Stimulated activated CD4-positive, alpha-beta T cell treated with anti-CD3 and anti-CD28 coated beads, Interleukin-1b, Interleukin-23, amount 100 ng/mL, for 1 hour (primary cell): ENCODE measurements at places on chromosomes 1 and 21.

- DNase-seq: no peak
Measured at GRCh38 chr1:165152727-165153126, 203.8 kb downstream of the LMX1A start.

DNA sequence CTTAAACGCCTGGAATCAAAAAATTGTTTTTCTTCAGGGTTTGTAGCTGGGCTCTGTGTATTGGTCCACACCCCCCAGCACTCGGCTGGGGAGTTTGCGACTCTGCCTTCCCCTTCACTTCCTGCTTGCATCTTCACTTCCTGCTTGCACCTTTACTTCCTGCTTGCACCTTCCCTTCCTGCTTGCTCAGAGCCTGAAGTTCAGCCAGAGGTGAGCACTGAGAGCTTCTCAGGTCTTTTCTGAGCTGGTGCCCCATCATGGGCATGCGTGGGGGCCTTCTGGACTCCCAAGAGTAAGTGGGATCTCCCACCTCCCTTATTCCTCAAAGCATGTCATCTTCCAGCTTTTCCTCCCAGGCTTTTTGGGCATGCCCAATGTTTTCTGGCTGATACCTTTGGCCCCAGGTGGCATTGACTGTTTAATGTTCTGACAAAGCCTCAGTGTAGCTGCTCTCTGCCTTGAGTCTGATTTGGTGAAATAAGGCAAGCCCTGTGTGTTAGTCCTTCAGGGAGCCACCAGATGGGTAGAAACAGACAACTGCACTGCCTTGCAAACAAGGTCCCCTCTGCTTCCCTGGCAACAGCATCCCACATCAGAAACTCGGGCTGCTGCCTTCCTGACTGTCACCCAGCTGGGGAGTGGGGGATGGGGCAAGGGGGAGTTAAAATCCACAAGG, 3.5 kb downstream of the KRTAP10-2 start:
- no peak for DNase-seq

DNA sequence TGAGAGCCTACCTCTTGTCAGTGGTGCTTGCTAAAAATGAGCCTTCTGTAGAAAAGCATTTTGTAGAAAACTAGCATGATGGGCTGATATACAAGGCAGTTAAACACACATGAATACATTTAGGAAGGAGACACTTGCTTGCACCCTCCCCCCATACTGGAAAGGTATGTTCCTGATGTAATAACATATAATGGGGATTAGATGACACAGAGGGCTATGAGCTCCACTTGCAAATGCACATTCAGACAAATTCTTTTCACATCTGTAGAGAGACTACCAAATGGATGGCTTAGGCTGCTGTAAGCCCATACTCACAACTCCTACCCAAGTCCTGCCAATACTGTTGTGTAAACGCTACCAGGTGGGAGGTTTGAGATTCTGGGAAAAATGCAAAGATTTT, 634.0 kb downstream of the SMYD3 start:
- no peak for DNase-seq

GRCh38 chr1:11448373-11449099, 30.4 kb upstream of the DISP3 start:
- no peak for DNase-seq

- DNase-seq: no peak
Measured at GRCh38 chr1:239247285-239247684, 139.1 kb upstream of the CHRM3 start.

DNA sequence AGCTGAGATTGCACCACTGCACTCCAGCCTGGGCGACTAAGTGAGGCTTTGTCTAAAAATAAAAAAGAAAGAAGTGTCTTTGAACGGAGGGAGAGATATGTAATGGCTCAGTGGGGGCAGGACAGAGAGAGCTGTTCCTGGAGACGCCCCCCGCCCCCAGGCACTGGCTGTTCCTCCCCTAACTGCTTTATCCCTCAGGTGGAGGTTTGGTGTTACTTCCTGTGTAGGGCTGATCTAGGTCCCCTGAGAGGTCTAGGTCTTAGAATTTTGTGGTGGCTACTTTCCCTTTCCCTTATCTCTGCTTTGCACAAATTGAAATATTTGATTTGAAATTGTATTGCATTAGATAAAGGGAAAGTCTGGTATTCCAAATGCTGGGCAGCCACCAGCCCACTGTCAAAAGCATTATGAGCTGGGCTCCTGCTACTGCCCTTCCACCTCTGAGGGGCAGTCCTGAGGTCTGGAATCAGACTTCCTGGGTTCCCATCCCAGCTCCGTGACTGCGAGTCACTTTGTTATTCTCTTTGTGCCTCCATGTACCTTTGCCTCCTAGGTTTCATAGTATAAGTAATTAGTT, 134.8 kb upstream of the KIF26B start:
- no peak for DNase-seq

DNA sequence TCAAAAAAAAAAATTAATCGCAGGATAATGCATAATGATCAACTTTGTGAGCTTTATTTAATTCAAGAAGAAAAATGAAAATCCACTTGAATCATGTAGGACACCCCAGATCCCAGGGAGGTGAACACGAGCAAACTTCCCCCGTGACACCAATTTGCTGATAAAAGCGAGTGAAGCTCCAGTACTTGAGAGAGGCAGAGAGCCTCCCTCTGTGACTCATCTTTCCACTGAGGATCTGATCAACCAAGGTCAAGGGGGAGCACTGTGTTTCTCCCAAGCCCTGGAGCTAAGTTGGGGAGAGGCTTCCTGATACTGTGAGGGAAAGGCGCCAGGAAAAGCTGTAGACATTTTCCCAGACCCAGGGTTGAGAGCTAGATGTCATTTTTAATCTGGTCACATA, 160.9 kb downstream of the SLC44A5 start:
- DNase-seq: no peak

DNA sequence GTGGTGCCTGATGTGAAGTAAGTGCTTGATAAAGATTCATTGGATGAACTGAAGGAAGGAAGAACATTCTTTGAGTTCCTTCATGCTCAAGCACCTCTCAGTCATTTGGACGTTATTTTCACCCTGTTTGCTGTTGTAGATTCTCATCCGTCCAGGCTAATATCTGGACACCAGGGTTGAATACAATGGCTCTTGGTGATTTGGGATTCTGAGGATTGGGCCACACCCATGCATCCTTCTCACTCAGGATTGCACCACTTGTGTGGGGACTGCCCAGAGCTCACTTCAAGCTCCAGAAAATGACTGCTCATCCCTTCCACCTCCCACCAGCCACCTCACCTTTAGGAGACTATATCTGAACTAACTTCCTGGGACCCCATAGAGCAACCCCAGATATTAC, 117.1 kb upstream of the IPO9 start:
- DNase-seq: no peak

- no peak for DNase-seq
Measured at GRCh38 chr1:156489935-156490293, 10.7 kb downstream of the MEF2D start.

DNA sequence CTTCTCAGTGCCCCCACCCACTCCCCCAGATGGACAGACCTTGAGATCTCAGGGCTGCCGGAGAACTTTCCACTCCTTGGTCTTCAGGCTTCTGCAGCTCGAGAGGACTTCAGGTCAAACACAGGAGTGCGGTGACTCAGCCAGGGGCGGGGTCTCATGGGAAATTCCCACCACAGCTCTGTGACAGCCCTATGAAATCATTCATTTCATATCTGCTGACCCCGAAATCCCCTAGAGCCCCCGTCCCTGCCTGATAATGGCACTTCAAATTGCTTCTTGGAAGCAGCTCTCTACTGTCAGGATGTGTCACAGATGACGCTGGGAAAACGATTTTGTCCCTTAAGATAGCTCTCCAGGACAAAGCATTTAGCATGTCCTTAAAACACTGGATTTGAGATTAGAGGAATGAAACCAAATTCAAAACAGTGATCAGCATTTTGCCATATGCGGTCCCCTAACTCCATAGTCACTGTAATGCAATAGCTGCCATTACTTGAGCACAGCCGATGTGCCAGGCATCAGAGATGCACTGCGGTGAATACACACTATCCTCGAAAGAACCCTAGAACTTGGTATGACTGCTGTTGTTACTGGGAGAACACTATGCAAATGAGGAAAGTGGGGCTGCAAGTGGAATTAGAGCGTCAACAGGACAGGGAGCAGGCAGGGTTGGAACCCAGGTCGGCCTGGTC, at the start of gene TNFRSF9:
Gene TNFRSF9, minus strand, starts transcription at position 95 of the 692 bp plus-strand sequence. CDS start 845 bp downstream, outside the sequence.
- peak; percentile 78 for DNase-seq

DNA sequence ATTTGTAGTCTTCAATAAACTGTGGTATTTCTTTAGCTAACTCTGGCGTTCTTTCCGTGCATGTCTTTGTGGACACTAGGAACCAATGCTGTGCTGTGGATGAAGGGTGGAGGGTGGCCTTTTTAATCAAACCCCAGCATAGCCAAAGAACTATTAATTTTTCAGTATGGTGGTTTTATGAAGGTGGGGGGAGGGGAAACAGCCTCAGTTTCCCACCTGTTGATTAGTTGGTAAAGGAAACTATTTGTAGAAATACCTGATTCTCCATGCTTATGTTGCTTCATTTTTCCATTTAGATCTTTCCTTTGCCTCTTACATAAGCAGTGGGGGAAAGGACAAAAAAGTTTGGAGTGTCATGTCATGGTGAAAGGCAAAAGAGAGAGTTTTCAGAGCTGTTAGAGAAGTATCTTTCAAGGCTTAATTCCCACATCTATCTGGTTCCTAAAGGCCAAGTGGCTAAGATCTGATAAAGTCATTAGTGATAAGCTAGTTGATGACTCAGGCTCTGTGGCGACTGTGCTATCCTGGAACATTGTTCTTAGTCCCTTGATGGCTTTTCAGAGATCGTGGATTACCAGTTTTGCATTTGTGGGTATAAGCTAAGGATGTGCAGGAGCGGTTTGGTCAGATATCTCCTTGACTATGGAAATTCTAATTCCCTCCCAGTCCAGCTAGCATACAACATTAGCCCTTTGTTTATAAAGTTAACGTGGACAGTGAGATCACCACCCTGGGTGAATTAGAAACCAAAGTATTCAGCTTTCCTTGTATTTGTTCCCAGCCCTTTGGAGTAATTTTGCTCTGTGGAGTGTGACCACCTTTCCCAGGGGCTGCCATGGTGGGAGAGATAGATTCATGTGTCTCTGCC, 8.7 kb upstream of the HAX1 start:
- no peak for DNase-seq

DNA sequence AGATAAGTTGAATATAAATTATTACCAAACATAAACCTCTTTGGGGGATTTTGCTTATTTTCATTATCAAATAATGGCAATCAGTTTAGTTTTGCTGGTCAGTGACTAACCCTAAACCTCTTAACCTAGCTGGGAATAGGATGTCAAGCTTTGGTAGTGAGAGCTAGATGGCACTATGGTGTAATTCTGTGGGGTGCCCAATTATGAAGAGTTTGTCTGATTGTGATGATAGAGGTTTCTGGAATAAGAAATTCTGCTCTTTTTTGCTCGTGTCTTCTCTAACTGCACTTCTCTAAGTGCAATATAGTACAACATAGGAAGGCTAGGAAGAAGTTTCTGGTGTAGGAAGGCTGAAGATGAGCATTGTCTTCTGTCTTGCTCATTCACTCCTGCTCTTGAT, 59.8 kb downstream of the XCL1 start:
- no peak for DNase-seq

GRCh38 chr1:219317762-219318353, 144.2 kb downstream of the LYPLAL1 start:
- no peak for DNase-seq
